Right atrium auricular region (tissue), 2 donors: ENCODE measurements at places on chromosomes 1 and 21. TPM values are rescaled to one million over a fixed set of nuclear protein-coding genes. Genes with fewer than 3 reads are reported as not detected.

OR2T29 gene
- total RNA-seq, result not detected

GRCh38 chr1:27527223-27527889 is 37.4 kb upstream of the WASF2 start:
- no peak for DNase-seq

GRCh38 chr1:246267896-246268295 is 239.2 kb downstream of the SMYD3 start:
- DNase-seq, result no peak

TSPAN2 gene
- 17.4 TPM for total RNA-seq

DNA sequence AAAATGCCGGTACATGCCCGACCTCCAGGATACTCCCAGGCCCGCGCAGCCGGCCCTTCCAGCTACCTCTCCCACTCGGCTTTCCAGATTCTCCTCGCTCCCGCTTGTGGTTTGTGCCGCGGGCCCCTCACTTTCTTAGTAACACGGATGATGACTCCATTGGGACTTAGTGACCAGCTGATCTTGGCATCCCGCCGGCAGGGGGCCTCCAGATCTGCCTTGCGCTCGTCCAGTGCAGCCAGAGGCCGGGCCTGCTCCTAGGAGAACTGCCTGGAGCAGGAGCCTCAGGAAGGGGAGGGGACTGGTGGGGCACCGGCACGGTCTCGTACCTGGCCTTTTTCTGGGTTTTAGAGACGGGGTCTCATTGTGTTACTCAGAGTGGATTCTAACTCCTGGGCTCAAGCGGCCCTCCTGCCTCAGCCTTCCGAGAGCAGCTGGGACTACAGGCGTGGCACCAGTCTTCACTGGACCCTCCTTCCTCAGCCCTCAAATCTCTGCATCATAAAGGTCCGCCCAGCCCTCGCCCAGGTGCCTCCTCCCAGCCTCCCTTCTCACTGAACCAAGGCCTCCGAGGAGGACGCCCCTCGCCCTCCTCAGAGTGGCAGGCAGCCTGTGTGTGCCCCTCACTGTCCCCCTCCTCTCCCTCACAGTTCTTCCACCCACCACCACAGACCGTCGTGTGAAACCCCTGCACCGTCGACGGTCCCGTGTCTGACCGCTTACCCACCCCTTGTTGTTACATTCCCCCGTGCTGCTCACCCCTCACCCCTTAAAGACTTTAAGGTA is 78.6 kb downstream of the SLC25A24 start:
- no peak for DNase-seq

GRCh38 chr1:156480016-156480370 is 20.6 kb downstream of the MEF2D start:
- DNase-seq, result no peak

AGBL4 gene
- 0.94 TPM for total RNA-seq

GRCh38 chr1:56202796-56203492 is 376.4 kb downstream of the PLPP3 start:
- DNase-seq, result no peak

DNA sequence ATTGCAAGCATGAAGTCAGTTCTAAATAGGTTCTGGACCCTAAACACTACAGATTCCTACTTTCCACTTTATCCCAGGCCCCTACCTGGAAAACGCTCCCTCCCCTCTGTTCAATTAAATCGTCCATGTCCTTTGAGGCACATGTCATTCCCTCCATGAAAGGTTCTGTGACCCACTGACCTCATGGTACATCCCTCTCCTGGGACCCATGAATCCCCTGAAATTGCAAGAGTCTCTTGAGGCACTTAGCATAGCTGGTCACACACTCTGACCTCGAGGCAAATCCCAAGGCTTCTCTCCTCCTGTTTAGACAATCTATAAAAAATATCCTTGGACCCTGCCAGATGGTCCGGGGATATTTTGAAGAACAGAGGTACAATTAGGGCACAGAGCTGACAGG is 34.3 kb upstream of the KRTAP19-8 start:
- DNase-seq, result no peak

KLHDC9 gene
- 2.9 TPM for total RNA-seq

DNA sequence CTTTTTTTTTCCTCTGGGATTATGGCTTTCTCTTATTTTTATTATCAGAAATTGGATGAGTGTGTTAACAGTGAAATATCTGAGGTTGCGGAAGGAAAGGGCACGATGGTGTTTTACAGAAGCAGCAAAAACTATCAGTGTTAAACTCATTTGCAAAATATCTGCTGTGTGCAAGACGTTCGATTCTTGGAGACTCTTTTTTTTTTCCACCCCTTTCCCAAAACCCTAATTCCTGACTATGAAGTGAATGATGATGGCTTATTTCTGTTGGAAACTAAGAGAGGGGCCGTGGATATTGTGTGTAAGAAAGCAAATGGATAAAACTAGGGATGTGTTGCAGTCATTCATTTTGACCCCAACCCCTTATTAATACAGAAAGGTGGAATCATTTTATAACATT is 677 bp downstream of the NCAM2 start:
- no peak for DNase-seq
